ENCODE measurements at places on chromosomes 5 and 9.

- DNase-seq = no peak
Measured at GRCh38 chr9:85008215-85008614, 338.7 kb downstream of the NTRK2 start.

- DNase-seq = no peak
Measured at GRCh38 chr9:130530938-130531337, 48.4 kb upstream of the FUBP3 start.

DNA sequence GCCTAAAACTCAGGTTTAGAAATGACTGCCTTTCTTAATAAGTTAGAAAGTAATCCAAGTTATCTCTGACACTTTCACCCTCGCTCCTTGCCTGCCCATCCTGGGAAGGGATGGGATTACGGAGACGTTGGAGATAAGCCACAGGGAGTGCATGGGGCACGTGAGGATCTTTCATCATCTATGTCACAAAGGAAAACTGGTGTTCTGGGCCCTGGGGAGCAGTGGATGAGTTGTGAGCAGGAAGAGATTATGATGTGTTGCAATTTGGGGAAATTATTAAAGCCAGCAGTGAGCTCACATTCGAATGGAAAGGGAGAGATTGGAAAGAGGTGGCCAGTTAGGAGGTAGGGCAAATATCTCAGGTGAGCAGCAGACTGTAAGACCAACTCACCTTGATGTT, 12.8 kb downstream of the AFAP1L1 start:
- DNase-seq = no peak

GRCh38 chr5:74034733-74035132, 408.7 kb downstream of the ARHGEF28 start:
- no peak for DNase-seq

GRCh38 chr9:97628668-97629067, 4.5 kb downstream of the TSTD2 start:
- no peak for DNase-seq

DNA sequence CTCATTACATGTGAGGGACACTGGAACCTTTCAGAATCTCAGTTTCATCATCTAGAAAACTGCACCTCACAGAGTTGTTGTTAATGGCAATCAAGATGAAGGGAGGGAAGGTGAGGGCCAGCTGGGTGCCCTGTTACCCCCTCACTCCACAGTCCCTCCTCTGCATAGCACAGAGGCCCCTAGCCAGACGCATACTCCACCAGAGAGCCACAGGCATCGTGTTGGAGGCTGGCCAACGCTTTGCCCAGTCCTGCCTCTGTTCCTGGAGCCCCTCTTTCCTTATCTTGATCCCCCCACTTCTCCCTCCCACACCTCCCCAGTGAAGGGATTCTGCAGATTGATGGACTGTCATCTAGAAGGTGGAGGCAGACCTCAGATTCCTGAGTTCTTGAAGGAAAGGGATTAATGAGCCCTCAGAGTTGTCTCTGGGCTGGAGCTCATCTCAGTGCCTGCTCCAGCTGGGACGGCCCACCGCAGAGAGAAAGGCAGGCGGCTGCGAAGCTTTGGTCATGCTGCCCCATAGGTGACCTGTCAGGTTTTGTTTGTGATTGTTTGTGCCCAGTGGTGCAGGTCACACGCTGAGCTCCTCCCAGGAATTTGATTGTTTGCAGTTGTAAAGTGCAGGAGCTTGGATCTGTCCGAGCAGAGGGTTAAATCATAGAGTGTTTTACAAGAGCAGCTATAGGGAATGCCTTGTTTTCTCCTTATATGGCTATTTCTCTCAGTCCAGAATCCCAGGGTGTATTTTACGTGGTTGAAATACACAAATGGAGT, 487.3 kb downstream of the CCDC171 start:
- no peak for DNase-seq

DNA sequence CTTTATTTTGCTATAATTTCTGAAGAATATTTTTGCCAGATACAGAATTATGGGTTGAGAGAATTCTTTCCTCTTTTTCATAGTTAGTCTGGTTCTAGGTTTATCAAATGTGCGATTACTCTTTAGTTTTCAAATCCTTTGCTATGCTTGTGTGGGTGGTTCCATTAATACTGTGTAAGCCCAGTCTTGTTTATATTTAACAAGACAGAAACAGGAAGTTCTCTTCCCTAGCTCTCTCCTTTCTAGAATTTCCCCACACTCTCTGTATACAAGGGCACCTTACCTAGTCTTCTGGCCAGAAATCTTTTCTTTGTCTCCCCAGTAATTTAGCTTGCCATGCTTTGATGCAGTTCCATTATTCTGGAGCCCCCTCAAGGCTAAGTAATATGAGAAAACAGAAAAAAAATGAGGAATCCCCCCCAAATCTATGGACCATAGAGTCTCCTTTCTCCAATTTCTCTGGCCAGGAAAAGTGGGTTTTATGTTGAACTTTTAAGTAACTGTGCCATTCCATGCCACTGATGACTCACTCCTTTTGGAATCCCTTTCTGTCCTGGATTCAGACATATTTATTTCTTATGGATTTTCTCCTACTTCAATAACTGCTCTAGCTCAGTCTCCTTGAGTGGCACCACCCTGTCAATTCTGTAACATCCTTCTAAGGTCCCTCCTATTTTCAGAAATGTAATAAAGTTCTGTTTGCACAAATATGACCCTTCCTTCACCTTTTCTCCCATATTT, 1714.1 kb downstream of the EFNA5 start:
- DNase-seq = no peak

DNA sequence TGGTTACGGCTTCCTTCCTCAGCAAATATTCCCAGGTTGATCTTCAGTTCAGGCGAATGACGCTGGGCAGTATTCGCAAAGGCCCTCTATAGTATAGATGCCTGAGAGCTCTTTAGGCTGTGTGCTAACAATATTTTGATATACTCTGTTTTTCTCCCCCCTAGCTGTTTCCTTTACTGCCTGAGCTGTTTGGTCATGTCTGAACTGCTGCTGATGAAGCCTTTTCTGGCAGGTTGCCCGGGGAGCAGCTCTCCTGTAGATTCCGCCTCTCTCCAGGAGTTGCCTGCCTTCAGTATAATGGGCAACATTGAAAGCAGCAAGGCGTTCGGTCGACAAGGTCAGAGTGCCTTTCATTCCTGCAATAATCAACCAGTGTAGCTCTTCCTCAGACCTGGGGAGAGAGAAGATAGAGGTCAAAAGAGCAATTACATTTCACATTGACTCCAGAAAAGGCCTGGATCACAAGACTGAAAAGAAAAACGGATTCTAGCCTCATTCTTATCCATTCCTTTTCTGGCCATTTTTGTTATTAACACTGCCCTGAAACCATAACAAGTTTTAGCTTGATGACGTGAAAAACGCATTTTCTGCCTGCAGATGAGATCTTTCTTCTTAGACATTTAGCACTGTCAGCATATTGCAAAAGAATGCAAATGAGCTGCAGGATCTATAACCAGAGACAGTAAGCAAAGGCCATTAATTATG, 60.1 kb upstream of the ZNF608 start:
- no peak for DNase-seq

- no peak for DNase-seq
Measured at GRCh38 chr5:5473226-5473625, 50.7 kb downstream of the ICE1 start.

DNA sequence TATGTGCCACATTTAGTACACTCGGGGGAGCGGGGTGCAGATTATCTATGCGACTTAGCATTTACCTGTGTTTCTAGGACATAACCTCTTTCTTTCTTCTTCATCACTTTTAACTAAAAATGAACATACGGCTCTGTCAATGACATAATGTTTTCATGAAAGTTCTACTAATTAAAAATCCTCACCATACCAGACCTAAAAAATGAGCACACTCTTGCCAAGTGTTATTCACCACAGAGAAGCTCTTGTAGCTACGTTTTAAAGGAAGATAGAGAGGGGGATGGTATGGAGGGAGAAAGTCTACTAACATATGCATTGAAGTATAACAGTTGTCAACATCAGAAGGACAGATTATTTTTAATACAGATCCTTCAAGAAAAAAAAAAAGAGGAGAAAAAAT, 1.6 kb downstream of the CDH10 start:
- no peak for DNase-seq

DNA sequence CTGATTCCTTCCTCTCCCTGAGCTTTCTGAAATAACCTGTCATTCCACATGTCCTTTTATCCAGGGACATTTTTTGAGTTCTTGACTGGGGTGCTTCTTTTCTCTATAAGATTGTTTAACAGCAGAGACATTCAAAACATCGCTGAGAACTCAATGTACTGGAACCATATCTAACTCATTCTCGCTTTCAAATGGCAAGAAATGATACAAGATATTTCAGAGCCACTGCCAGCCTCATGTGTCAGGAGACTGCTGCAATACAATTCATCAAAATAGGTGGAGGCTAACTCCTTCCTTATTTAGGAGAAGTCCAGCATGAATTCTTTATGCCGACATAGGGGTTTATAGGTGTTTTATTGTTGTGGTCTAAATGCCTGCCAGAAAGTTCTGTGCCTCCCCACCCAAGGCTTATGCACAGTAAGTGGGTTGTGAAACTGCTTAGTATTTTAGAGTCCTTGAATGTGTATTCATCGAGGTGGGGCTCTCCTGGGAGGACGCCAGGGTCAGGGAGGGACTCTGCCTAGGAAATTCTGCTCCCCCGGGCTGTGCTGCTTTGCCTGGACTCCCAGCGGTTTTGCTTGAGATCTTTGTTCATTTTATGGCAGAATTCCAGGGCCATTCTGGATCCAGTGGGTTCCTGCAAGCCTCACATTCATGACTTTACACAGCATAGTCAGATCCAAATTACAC, 53.9 kb downstream of the ZNF474 start:
- DNase-seq = no peak

DNA sequence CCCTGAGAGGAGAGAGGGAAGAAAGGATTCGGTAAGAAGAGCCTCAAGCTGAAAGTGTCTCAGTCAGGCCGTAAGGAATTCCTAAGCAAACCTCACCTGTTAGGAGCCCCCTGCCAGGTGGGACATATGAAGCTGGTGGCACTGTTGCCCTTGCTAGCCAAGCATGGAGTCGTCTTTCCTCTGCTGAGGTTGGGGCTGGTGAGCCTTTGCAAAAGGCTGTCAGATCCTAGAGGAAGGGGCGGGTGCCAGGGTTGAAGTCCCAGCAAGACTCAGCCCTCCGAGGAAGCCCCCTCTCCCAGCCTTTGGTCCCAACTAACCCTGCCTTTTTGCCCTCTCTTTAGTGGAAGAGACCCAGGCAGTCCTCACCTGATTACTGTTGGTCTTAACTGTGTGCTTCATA, 5.5 kb upstream of the SMIM32 start:
- DNase-seq = no peak

DNA sequence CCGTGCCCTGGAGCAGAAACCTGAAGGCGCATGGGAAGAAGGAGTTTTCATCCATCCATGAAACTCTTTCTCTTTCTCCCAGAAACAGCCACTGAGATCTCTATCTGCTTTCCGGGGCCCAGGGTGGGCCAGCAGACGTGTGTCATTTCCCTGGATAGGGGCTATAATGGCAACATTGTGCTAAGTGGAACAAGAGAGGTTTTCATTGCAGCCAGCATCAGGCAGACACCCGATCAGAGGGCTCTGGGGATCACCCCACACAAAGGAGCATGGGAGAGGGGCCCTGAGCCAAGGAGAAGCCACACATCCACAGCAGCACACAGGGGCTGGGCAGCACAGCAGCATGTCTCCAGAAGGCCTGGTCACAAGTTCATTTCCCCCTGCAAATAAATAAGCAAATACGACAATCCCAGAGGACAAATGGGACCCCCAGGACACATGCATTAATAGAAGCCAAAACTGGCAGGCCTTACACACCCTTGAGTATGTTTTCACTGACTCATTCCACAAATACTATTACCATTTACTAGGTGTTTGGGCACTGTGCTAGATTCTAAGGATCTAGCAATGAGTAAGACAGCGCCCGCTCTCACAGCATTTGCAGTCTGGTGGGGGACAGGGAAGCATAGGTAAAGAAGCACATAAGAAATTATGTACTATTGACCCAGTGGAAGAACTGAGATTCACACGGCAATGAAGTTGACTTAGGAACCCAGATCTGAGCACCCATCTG, 4.3 kb upstream of the AFAP1L1 start:
- DNase-seq = no peak

GRCh38 chr9:78986446-78986845, 585.3 kb upstream of the TLE4 start:
- DNase-seq = no peak

GRCh38 chr9:88684046-88684445, 149.1 kb downstream of the NXNL2 start:
- DNase-seq = no peak

DNA sequence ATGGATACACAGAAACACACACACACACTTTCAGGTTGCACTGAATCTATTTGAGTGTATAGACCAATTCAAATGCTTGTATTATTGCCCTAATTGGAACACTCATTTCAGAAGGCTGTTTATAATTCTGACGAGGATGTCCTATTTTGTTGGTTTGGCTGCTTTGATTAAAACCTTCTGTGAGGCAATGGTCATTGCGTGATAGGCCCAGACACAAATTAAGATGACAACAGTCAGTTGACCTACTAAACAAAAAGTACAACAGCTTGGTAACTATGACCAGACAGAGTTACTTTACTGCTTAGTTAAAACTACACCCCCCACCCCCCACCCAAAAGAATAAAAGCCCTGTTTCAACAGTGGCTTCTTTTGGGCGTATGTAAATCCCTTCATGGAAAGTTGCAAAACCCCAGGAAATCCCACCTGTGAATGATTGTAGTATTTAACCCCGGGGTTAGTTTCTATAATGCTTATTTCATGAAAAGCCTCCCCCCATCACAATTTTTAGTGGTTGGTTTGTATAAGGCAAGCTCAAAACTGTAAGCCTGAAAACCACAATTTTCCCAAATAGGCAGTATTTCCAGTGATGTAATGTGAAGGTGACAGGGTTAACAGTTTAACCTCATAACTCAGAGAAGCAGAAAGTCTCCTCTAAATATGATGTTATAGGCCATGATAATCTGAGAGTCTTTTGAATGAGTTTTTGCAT, 340.8 kb downstream of the FGF10 start:
- no peak for DNase-seq

DNA sequence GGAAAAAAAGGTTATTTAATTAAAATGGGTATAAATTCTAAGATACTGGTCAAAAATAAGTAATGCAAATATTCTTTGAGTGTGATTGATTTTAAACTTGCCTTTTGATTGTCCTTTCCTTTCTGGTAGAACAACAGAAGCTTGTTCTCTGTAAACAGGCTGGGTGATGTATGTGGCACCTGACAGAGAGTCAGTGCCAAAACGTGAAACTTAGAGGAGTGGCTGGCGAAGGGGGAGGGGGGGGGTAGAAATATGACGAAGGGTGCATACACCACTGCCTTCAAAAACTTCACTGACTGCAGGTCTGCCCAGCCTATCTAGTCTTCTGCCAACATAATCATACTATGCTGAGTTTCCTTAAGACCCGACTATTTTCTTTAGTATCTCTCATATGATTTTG, 629.8 kb upstream of the SEMA6A start:
- DNase-seq = no peak

- DNase-seq = no peak
Measured at GRCh38 chr5:118844351-118844750, 144.0 kb downstream of the DTWD2 start.

DNA sequence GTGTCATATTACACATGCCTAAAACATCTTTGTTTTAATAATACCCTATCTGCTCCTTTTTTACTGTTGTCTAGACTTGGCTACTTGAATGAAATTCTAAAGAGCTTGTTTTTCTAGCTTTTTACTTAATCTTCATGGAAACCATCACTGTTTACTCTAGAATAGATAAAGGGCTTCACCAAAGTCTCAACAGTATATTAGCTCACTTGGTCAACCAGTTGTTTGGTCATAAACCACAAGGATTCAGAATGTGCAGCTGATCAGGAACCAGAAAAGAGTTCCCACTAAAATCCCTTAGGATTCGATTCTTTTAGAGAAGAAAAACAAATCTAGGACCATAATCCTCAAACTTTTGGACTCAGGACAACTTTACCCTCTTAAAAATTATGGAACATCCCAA, 38.0 kb downstream of the CDO1 start:
- DNase-seq = no peak

GRCh38 chr5:94890907-94891306, 272.4 kb downstream of the SLF1 start:
- no peak for DNase-seq
